ENCODE measurements at places on chromosomes 5 and 9.
A peak's percentile ranks its signal among the peaks of the same experiment; 100 is the strongest.

- DNase-seq, result peak; percentile 13
Measured at GRCh38 chr5:133398646-133399101, 213.7 kb downstream of the FSTL4 start.

GRCh38 chr5:138662599-138662998, 87.4 kb upstream of the HSPA9 start:
- no peak for DNase-seq

DNA sequence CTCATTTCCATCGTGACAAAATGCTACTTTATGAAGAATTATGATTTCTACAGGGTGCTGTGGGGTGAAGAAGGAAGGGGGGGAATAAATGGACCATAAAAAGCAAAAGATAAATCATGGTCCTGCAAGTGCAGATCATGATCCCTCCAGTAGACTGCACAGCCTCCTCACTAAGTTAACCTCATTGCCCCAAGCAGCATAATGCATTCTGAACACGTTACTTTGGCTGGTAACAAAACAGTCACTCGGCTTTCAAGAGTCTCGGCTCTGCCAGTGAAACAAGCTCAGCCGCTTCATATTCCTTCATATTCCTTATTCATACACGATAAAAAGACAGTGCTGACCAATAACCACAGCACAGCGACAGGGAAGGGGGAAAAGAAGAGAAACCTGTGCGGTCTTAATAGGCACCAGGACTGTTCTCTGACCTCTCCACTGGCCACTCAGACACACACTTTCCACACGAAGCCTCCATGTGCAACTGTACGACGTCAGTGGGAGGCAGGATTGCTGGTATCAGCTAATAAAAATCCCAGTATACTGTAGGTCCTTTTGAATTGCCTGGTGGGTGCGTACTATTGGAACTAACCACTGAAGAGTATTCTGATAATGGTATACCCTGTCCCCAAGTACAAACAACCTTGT, 60.5 kb downstream of the ANKH start:
- no peak for DNase-seq

- DNase-seq, result no peak
Measured at GRCh38 chr9:131960311-131960710, 119.4 kb downstream of the MED27 start.

GRCh38 chr9:116604251-116604650, 82.9 kb upstream of the TRIM32 start:
- no peak for DNase-seq

DNA sequence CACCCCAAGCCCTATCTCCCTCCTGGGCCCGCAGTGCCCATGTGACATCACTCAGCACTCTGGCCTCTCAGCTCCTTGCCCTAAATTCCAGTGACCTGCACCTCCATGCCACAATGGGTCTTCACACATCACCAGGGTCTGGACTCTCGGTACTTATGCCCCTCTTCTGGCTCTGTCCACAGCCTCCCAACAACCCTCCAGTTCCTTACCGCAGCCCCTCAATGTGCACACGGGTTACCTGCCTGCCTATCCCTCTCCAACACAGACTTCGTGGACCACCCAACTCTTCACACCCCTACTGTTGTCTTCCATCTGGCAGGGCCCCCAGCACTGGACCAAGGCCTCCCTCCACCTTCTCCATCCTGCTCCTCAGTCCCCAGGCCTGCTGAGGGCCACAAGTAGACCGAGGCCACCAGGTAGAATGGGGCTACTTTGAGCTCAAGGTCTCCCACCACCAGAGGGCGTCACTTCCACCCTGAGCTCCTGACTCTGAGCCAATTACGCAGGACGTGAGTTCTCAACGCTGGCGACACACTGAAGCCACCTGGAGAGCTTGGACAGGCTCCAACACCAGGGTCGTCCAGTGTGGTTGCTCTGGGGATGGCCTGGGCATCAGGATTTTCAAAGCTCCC, 172.1 kb downstream of the GABBR2 start:
- no peak for DNase-seq

- DNase-seq, result no peak
Measured at GRCh38 chr5:142922223-142922952, 152.2 kb downstream of the ARHGAP26 start.

- DNase-seq, result no peak
Measured at GRCh38 chr9:20303066-20303465, 319.2 kb downstream of the MLLT3 start.

DNA sequence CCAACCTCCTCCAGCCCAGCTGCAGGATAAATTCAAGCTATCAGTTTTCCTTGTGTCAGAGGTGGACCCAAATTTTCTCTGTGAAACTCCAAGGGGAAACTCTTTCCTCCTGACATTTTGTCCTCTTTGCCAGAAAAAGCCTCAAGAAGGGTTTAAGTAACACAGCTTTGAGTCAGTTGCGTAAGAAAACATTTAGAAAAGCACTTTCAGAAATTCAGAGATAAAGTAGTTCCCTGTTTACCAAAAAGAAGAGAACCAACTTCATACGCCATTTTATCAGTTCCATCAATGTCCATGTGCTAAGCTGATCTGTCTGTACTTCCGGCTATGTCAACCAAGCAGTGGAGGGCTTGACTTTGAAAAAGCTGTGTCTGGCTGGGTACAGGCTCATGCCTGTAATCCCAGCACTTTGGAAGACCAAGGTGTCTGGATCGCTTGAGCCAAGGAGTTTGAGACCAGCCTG, 19.9 kb upstream of the SUSD1 start:
- DNase-seq, result no peak

DNA sequence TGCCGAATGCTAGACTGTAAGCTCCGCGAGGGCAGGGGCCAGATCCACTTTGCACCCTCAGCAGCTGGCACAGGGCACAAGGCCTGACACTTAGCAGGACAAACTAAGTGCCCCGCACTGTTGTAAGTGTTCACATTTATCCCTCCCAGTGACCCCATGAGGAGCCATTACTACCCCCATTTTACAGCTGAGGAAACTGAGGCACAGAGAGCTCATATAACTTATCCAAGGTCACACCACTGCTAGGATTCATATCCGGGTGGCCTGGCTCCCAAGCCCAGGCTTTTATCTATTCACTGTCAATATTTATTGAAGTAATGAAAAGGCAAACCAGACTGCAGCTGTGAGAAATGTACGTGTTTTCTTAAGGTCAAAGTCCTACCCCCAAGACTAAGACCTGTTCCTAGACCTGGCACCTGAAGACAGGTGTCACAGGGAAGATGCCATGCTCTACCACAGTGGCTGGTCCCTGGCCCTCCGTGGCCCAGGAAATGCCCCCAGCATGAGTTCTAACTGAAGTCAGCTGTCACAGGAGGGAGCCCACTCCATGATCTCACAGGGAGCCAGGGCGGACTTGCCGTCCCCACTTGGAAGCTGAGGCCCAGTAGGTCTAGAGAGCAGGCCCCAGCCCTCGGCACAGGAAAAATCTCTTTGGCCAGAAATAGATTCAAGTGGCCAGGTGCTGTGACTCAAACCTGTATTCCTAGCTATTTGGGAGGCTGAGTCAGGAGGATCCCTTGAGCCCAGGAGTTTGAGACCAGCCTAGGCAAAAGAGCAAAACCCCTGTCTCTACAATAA, 74.7 kb upstream of the IL17B start:
- no peak for DNase-seq

DNA sequence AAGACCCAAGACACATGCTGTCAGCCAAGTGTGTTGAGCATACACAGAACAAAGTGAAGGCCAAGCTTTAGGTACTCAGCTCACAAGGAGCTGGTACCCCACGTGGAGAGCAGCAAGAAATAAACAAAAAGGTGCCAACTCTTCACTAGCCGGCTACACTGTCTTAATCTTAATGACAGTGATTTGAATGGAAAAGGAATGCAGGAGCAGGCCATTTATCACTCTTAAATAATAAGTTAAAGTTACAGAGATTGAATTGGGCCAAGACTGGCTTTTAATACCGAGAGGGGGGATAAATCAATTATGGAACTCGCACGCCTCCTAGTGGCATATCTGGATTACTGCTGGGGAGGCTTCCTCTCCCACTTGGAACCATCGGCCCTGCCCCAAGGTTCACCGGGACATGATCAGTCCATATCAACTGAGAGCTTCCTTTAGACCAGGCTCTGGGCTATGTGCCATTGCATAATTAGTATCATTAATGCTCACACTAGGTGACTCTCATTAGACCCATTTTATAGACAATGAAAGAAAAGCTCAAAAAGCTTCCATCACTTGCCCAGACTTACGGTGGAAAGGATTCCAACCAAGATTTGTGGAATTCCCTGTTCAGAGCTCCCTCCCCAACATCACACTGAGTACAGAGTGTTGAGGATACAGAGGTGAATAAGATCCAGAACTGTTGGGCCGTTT, 94.0 kb downstream of the ACTL7B start:
- DNase-seq, result peak; percentile 76

- DNase-seq, result peak; percentile 88
Measured at GRCh38 chr5:150778517-150779396, at the start of gene SMIM3. Gene SMIM3, plus strand, starts transcription at chr5:150778757. Its CDS starts 16,684 bp downstream, at chr5:150795441.

DNA sequence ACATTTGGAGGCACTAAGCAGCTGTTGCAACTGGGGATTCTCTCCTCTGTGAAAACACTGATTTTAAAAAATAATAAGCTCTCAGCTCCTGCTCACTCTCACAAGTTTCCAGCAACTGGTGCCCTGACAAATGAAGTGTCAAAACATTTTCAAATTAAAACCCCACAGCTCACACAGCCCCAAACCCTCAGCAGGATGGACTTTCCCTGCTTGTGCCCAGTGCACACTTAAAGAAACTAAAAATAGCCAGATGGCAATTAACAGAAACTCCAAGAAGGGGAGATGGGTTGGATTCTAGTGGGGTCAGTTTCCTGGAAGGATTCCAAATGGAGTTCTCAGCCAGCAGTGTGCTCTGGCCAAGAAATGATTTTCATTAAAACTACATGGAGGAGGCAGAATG, 163.0 kb upstream of the PUM3 start:
- DNase-seq, result no peak

GRCh38 chr5:112228667-112229066, 190.4 kb downstream of the EPB41L4A start:
- DNase-seq, result no peak

DNA sequence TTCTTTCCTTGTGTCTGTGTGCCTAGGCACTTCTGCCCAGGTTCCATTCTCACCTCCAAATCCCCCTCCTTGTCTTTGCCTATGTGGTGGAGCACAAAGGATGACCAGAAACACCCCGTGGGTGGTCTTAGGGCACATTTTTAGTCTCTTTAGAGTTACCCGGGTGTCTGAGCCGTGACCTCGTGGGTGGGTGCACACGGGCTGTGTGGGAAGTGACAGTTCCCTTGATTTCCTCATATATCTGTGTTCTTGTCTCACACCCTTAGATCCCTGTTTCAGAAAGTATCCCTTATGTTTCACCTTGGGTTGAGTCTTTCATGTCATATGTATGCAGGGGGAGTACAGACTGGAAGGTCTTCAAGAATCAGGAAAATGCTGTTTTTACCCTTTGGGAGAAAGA, 13.4 kb upstream of the SMIM32 start:
- DNase-seq, result peak; percentile 7

- DNase-seq, result no peak
Measured at GRCh38 chr5:178176791-178177190, 10.4 kb downstream of the GMCL2 start.

DNA sequence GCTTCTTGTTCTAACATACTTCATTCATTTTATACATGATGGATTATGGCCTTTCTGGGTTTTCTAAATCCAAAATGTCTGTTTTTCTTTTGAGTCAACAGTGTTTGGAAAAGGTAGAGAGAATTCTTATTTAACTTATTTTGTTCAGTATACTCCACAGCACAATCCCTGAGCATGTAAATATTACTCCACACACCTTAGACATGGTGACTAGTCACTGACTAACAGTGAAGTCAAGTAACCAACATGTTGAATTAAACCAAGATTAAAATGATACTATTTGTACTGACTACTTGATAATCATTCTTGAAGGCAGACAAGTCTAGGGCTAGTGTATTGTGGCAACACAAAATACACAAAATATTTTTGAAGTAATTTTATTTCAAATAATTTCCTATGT, 55.0 kb downstream of the HAPLN1 start:
- no peak for DNase-seq

DNA sequence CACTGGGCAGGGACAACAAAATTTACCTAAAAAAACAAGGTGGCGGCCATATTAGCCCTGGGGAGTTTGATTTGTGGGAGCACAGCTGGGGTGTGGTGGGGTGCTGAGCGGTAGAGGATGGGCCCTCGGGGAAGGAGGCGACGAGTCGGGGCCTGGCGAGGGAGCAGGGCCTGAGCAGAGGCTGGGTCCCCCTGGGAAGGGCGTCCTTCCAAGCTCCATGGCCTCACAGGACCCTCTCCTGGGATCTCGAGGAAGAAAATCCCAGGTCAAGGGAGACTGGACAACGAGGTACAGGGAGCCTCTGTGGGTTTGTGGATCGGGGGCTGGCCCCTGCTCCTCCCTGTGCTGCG, 165.5 kb downstream of the CACNA1B start:
- no peak for DNase-seq

- DNase-seq, result no peak
Measured at GRCh38 chr5:137407090-137407489, 92.0 kb downstream of the SPOCK1 start.

DNA sequence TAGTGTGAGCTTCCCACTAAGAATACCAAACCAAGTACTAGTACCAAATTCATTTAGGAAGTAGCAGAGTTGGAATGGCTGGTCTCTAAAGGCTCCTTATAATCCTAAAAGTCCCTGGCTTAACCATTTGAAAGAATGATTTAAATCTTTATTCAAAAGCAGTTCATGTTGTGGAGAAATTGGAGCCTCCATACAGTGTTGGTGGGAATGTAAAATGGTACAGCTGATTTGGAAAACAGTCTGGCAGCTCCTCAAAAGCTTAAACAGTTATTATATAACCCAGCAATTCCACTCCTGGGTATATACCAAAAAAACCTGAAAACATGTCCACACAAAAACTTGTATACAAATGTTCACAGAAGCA, 2.9 kb downstream of the PLIN2 start:
- no peak for DNase-seq

GRCh38 chr9:94603259-94604160, 9.9 kb upstream of the FBP2 start:
- DNase-seq, result peak; percentile 92

GRCh38 chr5:52774005-52774410, 13.7 kb upstream of the ITGA1 start:
- no peak for DNase-seq

GRCh38 chr9:109817146-109817845, 37.3 kb downstream of the PALM2AKAP2 start:
- DNase-seq, result no peak

DNA sequence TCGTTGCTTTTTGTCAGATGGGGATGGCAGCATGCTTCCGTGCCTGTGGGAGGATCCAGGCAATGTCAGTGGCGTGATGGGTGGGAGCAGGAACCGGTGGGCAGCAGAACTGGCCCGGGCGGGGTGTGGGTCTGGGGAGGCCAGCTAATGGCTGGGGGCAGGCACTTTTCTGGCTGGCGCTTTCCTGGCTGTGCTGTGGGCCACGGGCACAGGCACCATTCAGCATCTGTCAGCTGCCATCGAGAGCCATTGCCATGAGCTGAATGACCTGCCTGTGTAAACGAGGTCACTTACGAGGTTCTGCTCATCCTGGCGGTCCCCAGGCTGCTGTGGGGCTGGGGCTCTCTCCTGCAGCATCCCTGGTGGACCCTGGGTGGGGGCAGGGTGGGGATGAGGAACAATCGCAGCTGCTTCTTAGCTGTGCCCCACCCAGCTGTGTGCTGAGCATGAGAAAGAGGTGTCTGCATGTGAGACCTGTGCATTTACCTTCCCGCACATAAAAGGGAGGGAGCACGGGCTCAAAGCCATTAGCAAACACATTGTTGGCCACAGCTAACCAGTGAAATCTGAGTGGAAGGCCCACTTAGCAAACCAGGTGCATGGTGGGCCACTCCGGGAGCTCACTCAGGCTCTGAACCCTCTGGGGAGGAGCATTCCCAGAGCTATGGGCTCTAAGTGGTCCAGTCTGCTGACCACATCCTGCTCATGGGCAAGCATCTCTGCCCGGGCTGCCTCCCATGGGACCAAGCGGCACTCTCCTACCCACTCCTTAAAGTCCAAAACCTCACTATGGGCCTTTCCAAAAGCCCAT, 41.3 kb upstream of the OLFM1 start:
- no peak for DNase-seq
